NCI-H2171 treated with DMSO at 0.1 percent for 48 hours (cell line): ENCODE measurements at places on chromosomes 16 and 17.

GRCh38 chr16:27424772-27425498, 23.0 kb downstream of the IL21R start:
- peak; percentile 16 for DNase-seq

DNA sequence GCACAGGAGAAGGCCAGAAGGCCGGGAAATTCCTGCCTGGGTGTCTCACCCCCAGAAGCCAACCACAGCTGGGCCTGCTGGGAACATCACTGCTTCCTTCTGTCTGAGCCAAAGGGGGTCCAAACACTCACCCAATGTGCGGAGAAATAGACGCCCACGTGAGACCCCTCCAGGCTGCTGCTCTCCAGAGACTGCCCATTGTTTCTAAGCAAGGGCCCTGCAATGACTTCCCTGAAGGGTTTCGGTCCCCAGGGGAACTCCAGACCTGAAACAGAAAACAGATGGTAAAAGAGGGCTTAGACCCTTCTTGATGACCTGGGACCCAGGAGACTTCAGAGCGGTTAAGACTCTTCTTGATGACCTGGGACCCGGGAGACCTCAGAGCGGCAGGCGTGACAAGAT, 41.3 kb downstream of the MRM3 start:
- peak; percentile 84 for DNase-seq

GRCh38 chr17:69820876-69821473, 254.1 kb upstream of the KCNJ16 start:
- peak; percentile 8 for DNase-seq

- no peak for DNase-seq
These were observed 84.4 kb upstream of the GSE1 start for GRCh38 chr16:85528528-85529387.

DNA sequence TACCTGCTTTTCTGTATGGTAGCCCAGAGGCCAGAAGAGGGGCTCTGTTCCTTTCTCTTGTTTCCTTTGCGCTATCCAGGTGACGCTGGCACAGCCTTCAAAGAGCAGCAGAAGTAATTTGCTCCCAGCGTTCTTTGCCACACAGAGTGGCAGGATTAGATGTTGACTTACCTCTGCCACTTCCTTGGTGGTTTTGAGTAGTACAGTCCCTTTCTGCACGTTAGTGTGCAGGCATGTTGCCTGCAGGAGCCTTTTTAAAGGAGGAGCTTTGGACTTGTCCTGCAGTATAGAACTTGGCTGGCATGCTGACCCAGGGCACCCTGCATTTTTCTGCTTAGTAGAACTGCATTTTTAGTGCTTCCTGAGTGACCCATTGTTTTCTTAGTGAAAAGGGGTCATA, at the start of gene ABCC11:
ABCC11 (minus strand) TSS at position 229 of the 400 bp plus-strand sequence. CDS start 15,618 bp downstream, outside the sequence.
- no peak for DNase-seq

DNA sequence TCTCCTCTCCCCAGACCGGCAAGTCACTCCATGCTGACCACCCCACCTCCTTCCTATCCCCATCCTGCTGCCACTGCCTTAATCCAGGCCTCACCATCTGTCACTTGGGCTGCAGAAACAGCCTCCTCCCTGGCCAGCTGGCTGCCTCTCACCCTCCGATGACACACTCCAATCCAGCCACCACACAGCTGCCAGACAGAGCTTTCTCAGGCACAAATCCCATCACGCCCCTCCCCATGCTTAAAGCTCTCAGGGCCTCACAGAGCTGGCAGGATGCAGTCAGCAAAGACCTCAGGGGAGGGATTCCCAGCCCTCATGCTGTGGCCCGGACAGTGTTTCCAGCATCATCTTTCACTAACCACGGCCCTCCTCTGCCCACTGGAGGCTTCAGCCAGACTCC, 13.7 kb downstream of the CAMKK1 start:
- DNase-seq: peak; percentile 94

GRCh38 chr17:40182606-40183005, 5.3 kb downstream of the RAPGEFL1 start:
- no peak for DNase-seq
